ENCODE measurements at places on chromosomes 1 and 21.

DNA sequence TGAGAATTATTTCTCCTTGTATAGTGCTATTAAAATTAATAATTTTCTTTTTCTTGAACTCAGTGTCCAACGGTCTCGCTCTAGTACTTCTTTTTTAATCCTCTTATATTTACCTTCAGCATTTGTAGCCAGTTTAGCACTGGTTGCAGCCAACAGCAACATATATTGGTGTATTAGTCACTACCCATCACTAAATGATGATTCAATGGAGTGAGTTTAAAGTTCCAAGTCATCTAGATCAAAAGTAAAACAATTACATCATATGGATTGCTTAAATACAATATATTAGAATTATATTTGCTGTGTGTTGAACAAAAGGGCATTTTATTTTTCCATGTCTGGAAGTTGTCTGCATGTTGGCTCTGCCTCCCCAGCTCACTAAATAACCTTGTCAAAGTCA lies 591.8 kb downstream of the ADGRL2 start:
- DNase-seq: no peak

GRCh38 chr1:17293681-17294425 lies 14.1 kb upstream of the PADI4 start:
- DNase-seq: no peak

DNA sequence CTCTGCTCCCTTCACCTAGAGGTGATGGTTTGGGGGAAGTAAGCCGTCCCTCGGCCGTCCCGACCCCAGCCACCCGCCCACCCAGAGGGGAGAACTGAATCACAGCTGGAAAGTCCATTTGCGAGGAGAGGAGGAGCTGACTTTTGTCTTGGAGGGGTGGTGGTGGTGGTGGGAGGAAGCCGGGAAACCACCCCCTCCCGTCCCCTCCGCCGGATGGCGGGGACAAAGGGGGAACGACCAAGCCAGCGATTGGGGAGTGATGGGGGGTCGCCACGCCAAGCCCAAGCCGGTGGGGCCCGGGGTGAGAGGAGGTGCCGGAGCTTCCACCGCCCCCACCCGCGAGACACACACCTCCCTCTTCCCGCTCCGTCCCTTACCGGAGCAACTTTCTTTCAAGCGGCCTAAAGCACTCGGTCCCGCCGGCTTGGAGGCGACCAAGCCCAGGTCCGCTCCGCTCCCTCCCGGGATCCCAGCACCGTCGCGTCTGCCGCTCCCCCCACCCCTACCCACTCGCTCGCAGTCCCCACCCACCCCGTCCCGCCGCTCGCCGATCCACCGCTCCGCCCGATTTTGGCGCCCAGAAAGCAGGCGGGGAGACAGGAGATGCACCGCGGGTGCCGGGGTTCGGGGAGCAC lies 540 bp downstream of the ARHGEF2 start:
- peak; percentile 67 for DNase-seq

GRCh38 chr21:29290240-29290639 lies 8.5 kb upstream of the BACH1 start:
- no peak for DNase-seq

- DNase-seq: peak; percentile 60
Observed at GRCh38 chr1:44405798-44406736, 1.0 kb downstream of the RNF220 start.
